EL (cell line): ENCODE measurements at places on chromosomes 5 and 9.

DNA sequence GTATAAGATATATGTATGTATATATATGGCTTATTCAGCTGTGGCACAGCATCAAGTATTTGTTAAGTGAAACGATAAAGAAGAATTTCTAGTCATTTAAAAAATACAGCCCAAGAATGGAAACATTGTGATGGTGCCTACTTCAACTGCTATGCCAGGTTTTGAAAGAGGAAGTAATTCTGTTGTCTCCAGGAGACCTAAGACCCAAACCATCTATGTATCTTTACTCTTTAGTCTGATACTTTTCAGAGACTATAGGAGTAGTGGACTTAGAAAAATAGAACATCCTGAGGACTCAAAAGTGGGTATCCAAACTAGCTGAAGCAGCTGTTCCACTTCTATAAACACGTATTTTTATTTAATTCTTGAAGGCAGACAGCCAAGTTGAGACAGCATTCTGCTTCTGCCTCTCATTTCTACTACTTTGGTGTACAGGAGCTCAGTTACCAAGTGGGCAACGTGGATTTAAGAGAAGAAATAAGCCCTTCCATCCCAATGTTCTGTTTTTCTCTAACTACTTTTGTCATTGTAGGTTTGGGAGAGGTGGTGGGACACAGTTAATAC lies 110.7 kb downstream of the RPS23 start:
- DNase-seq, result no peak

GRCh38 chr5:75756981-75757380 lies 39.7 kb upstream of the POC5 start:
- peak; percentile 13 for DNase-seq

- DNase-seq, result no peak
These were observed 57.3 kb downstream of the ZFR start for GRCh38 chr5:32387211-32387610.

DNA sequence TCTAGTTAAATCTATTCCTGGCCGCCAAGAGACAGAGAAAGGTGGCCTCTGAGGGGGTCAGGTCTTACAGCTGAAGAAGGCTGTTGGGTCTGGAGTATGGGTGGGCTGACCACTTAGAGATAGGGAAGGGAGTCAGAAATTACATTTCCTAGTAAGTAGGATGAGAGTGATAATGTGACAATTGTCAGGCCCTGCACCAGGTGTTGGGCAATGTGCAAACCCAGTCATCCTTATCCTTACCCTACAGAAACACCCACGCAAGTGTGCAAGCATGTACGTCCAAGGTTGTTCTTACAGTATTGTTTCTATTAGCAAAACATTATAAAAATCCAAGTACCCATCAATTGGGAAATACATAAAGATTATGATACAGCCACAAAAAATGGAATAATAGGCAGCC lies 9.5 kb downstream of the SPAAR start:
- DNase-seq, result no peak

GRCh38 chr5:126267438-126267837 lies 155.8 kb upstream of the GRAMD2B start:
- no peak for DNase-seq

GRCh38 chr5:157590478-157590877 lies 14.9 kb upstream of the ADAM19 start:
- peak; percentile 15 for DNase-seq

DNA sequence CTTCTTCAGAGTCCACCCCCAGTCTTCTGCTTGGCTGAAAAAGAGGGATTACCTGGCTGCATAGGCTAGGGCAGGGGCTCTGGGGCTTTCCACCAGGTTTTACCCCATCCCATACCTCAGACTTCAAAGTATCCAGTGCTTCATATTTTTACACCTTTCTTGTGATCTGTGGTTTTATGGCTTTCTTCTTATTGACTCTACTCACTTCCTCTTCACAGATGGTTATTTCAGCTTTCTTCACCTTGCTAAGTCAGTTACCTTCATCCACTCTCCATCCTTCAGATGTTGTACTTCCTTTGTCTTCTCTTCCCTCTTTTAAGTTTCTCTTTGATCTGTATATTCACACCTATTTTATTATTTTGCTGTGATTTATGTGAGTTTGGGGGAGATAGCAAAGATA lies 104.3 kb downstream of the GRIA1 start:
- no peak for DNase-seq

DNA sequence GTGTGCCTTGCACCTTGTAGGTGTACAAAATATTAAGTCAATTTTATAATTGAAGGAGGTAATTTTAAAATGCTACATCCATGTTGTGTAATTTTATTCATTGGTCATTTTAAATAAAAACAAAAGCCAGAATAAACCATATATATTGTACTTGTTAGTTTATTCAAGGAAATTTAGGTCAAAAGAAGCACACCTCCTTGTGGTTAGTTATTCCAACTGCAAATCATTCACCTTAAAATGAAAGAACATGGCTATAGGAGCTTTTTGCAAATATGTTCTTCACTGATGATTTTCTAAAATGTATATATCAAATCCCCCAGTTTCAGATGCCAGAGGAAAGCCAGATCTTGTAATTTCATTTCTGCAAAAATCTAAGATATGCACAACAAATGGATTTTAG lies 5.4 kb upstream of the MOCS2 start:
- no peak for DNase-seq

- no peak for DNase-seq
These were observed 33.2 kb downstream of the HK3 start for GRCh38 chr5:176865964-176866363.

DNA sequence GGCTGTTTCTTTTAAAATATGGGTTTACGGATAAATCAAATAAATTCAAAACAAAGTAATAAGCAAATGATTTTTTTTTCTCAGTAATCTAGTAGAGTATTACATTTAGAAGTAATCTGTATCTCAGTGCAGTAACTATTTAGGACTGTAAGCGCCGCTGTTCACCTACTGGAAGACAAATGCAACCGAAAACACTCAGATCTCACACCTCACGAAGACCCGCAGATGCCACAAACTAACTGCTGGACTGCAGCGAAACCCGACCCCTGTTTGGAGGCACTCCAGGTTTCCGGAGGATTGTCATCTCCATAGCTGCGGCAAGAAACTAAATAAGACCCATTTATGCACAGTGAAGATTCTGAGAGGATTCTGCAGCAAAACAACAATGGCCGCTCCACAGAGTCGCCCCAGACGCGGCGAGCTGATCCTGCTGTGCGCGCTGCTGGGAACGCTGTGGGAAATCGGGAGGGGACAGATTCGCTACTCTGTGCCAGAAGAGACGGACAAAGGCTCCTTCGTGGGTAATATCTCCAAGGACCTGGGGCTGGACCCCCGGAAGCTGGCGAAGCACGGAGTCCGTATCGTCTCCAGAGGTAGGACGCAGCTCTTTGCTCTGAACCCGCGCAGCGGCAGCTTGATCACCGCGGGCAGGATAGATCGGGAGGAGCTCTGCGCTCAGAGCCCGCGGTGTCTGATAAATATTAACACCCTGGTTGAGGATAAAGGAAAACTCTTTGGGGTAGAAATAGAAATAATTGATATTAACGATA lies at the start of gene PCDHGA8:
Gene PCDHGA8, plus strand, starts transcription at position 205 of the 770 bp plus-strand sequence. Its CDS starts 181 bp downstream, at position 386.
- DNase-seq, result no peak

- DNase-seq, result no peak
These were observed 18.5 kb downstream of the TBC1D2 start for GRCh38 chr9:98236901-98237487.

- peak; percentile 19 for DNase-seq
These were observed 165.9 kb downstream of the SH3GL2 start for GRCh38 chr9:17744786-17745185.

DNA sequence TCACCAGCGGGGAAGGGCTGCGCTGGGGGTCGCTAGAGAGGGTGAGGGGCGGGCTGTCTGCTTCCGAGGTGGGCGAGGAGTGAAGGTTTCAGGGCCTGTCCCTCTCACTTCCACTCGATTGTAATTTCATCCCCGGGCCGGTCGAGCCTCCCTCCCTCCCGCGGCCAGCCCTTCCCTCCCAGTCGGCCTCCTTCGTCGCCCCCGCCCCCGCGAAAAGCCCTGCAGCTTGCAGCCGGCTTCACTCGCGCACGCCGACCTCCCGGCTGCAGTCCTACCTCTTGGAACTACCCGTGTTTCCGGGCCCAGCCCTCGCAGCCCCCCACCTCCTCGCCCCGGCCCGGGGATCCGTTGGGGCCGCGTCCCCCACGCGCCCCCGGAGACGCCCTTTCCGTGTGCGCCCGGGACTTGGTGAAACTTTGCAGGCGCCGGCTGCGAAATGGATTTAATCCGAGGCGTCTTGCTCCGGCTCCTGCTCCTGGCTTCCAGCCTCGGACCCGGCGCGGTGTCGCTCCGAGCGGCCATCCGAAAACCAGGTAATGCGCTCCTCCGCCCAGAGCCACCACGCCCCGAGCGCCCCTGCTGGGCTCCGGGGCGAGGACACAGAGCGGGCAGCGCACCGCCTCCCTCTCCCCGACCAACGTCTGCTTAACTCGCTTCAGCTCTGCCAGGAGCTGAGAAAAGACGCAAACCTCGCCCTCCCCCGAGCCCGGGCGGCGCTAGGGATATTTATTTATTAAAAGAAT lies at the start of gene EGFLAM:
Gene EGFLAM, plus strand, starts transcription at position 241 of the 743 bp plus-strand sequence. Its CDS starts 196 bp downstream, at position 437.
- peak; percentile 12 for DNase-seq

GRCh38 chr9:97547098-97547829 lies 45.8 kb downstream of the TMOD1 start:
- DNase-seq, result no peak

GRCh38 chr9:110746211-110746930 lies 77.8 kb downstream of the MUSK start:
- no peak for DNase-seq

GRCh38 chr5:80070338-80071056 lies 35.3 kb downstream of the THBS4 start:
- peak; percentile 15 for DNase-seq

- no peak for DNase-seq
These were observed 52.4 kb upstream of the PHYKPL start for GRCh38 chr5:178284996-178285395.

- no peak for DNase-seq
These were observed 1.3 kb downstream of the LVRN start for GRCh38 chr5:115963566-115963965.

- no peak for DNase-seq
These were observed 116.1 kb upstream of the FSTL4 start for GRCh38 chr5:133728475-133728874.

GRCh38 chr9:36899406-36899805 lies 134.7 kb downstream of the PAX5 start:
- no peak for DNase-seq

DNA sequence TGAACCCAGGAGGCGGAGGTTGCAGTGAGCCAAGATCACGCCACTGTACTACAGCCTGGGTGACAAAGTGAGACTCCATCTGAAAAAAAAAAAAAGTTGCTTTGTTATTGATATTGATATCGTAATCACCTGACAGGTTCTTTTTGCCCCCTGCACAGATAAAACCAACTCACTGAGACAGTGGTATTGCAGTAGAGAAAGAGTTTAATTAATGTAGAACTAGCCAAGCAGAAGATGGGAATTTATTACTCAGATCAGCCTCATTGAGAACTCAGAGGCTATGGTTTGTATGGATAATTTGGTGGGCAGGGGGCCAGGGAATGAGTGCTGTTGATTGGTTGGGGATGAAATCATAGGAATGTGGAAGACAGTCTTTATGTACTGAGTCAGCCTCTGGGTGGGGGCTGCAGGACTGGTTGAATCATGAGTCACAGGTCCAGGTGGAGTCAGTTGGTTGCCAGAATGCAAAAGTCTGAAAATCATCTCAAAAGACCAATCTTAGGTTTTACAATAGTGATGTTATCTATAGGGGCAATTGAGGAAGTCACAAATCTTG lies 35.8 kb upstream of the MEGF10 start:
- DNase-seq, result peak; percentile 84

GRCh38 chr5:76790632-76791290 lies 28.1 kb upstream of the F2RL1 start:
- peak; percentile 95 for DNase-seq

DNA sequence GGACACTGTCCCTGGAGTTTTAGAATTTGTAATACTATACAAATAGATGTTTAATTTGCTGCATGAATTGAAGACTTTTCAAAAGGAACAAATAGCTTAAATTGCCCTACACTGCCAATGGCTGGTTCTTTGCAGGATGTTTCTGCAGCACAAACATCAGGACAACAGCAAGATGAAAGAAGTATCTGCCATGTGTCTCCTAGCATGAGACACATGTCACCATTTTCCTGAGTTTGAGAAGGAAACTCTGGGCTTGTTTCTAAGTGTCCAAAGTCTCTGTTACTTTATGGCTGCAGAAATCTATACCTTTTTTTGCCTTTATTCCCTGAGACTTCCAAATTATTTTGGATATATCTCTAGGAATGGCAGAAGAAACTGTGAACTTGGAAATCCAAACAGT lies 623 bp upstream of the OR13F1 start:
- no peak for DNase-seq

- peak; percentile 39 for DNase-seq
These were observed 2.1 kb downstream of the ANP32B start for GRCh38 chr9:97985058-97985861.

- DNase-seq, result no peak
These were observed 164.7 kb downstream of the GNAQ start for GRCh38 chr9:77866878-77867277.

DNA sequence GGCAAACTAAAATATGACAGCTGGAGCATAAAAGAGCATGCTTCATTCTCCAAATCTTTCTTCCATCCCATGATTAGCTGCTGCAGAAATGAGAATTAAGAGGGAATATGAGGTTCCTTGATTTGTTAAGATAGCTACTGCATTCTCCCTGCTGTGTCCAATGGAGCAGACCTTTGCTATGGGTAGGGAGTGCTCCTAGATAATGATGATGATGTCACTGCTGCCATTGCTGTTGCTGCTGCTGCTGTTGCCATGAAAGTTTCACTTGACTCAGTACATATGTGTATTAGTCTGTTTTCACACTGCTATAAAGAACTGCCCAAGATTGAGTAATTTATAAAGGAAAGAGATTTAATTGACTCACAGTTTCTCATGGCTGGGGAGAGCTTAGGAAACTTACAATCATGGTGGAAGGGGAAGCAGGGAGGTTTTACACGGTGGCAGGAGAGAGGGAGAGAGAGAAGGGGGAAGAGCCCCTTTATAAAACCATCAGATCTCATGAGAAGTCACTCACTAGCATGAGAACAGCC lies 128.9 kb downstream of the INSYN2B start:
- no peak for DNase-seq

GRCh38 chr5:157670662-157671591 lies at the start of gene C5orf52:
Gene C5orf52 (plus strand): TSS chr5:157671533. CDS start chr5:157671615, 82 bp downstream.
- DNase-seq, result peak; percentile 44

DNA sequence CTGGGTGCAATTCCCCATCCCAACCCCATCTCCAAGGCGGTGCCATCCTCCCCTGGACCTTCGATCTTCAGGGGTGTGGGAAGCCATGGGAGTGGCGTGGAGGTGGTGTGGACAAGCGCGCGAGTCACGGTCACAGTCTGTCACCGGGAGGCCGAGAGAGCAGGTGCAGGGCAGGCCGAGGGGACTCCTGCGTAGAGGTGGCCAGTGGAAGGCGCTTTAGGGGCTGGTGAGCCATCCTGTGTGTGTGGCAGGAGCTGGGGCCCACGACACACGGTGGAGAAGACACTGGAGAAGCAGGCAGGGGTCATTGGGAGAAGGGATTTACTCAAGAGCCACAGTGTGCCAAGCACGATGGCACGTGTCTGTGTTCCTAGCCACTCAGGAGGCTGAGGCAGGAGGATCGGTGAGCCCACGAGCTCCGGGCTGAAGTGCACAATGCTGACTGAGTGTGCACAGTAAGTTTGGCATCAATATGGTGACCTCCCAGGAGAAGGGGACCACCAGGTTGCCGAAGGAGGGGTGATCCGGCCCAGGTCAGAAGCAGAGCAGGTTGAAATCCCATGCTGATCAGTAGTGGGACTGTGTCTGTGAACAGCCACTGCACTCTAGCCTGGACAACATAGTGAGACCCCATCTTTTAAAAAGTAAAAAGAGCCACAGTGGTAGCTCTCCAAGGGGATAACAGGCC lies 145.1 kb upstream of the PHYKPL start:
- no peak for DNase-seq
